Activated T-cell treated with anti-CD3 and anti-CD28 coated beads, Interleukin-2, amount 50 U/mL, for 72 hours (primary cell): ENCODE measurements at places on chromosomes 4 and X. TPM values are rescaled to one million over a fixed set of nuclear protein-coding genes. Genes with fewer than 3 reads are reported as not detected.

The TEX11 gene
- 0.22 TPM for total RNA-seq

The SPANXD gene
- not detected for total RNA-seq

The SH3TC1 gene
- 39.0 TPM for total RNA-seq

The MAGEE2 gene
- total RNA-seq: not detected

DNA sequence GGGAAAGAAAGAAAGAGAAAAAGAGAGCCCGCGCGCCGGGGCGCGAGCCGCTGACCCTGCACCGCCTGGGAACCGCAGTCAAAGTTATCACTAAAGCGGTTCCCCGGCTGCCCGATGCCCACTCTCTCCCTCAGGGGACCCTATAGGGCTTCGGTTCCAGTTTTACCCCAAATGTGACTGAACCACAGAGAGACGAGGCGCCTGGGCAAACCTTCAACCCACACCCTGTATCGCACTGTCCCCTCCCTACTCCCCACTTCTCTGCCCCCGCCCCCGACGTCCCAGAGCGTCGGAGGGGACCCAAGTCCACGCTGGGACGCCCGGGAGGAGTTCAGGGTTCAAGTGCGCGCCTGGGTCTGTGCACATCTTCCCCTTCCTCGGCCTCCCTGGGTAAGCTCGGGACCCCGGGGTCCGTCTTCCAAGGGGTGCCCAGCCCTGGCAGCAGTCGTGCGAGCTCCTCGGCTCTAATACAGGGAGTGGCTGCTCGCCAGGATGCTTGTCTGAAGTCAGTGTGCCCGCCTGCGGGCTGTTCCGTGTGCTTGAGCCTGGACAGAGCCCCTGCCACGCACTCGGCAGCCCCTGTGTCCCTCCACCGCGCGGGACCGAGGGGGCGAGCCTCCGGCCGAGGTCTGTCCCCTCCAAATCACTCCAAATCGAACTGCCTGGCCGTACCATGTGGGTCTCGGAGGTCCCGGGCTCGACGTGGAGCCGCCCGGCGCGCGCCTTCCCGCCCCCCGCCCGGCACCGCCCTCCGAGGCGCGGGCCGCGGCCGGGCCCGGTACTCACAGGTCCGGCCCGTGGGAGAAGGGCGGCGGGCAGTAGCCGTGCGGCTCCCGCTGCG, 960 bp downstream of the TRPC3 start:
- no peaks in the 10 kb centered on the region for H3K36me3 ChIP-seq
- peak overlapping the region; percentile 87 for H3K4me3 ChIP-seq
- peak overlapping the region; percentile 24 for H3K27ac ChIP-seq
- H3K4me1 ChIP-seq: peaks cover 13% of the 10 kb centered on the region
- DNase-seq: peak; percentile 38

GRCh38 chr4:172652369-172652768, 516.2 kb upstream of the GALNT7 start:
- H3K27ac ChIP-seq: no peak overlapping the region
- DNase-seq: no peak
- no peaks in the 10 kb centered on the region for H3K4me1 ChIP-seq
- H3K36me3 ChIP-seq: no peaks in the 10 kb centered on the region

GRCh38 chr4:142434519-142435224, 411.4 kb downstream of the INPP4B start:
- H3K4me1 ChIP-seq: peaks cover 33% of the 10 kb centered on the region
- peaks cover 10% of the 10 kb centered on the region for H3K36me3 ChIP-seq
- H3K4me3 ChIP-seq: no peak overlapping the region

DNA sequence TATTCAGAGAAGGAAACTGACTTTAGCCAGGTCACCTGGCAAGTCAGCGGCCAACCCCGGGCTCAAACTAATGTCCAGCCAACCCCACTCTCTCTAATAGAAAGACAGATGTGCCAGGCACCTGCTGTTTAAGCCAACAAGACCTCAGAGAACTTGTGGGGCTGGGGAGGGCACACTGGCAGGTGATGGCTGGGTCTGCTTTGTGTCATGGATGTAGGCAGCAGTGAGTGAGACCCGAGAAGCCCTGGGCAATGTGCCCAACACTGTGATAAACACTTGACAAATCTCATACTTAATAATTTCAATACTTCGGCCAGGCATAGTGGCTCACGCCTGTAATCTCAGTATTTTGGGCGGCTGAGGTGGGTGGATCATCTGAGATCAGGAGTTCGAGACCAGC, 9.0 kb upstream of the CD99L2 start:
- peaks cover 29% of the 10 kb centered on the region for H3K27me3 ChIP-seq
- H3K36me3 ChIP-seq: no peaks in the 10 kb centered on the region
- no peak for DNase-seq
- no peak overlapping the region for H3K4me3 ChIP-seq
- no peak overlapping the region for H3K27ac ChIP-seq
